AG04449 (cell line): ENCODE measurements at places on chromosomes 7 and 10.

GRCh38 chr10:63765126-63765525 lies 243.9 kb downstream of the REEP3 start:
- DNase-seq, result no peak

DNA sequence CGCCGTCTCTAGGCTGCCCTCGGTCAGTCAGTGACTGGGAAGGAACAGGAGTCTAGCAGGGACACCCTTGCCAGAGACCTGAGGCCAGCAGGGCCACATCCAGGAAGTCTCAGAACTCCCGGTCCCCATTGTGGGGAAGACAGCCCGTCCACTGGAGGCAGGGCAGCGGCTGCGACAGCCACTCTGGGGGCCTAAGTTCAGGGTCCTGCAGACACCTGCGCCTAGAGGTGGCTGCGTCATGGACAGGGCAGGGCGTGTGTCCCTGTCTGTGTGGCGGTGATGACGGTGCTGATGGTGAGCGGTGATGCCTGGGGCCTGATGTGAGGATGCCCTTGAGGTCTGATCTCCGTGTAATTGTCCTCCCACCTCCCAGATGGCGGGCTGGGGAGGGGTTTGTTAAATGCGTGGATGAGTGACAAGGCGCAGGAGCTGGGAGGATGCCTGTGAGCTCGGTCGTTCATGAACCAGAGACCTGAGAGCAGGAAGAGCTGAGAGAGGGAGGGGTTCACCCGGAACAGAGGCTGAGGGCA lies 537.9 kb upstream of the FOXK1 start:
- DNase-seq, result no peak

DNA sequence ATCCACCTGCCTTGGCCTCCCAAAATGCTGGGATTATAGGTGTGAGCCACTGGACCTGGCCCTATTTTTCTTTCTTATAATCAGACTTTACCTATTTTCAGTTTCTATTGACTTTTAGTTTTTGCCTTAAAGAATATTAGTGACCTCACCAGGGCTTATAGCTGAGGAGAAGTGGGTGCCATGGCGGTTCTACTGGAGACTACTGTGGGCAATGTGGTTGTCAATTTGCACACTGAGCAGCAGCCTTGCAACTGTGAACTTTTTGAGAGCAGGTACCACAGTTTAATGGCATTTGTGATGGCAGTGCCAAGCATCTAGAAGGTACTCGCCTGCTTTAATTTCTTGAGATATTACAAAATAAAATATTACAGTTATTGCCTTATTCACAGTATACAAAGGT lies 11.5 kb downstream of the GLCCI1 start:
- no peak for DNase-seq

- no peak for DNase-seq
Observed at GRCh38 chr7:144975882-144976281, 140.0 kb upstream of the TPK1 start.

DNA sequence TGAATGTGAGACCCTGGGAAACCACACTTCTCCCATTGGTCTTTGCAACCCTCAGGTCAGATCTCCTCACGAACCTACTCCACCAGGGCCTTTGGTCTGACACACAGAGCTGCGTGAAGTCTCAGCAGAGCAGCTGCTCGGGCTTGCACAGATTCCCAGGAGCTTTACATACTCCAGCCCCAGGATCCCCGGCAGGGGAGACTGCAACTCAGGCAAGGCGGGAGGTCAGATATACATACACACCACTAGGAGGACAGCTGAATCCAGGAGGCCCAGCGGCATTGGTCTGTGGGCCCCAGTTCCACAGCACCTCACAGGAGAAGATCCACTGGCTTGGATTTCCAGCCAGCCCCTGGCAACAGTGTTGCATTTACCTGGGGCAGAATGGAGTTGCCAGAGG lies 239.2 kb downstream of the GPAM start:
- no peak for DNase-seq

DNA sequence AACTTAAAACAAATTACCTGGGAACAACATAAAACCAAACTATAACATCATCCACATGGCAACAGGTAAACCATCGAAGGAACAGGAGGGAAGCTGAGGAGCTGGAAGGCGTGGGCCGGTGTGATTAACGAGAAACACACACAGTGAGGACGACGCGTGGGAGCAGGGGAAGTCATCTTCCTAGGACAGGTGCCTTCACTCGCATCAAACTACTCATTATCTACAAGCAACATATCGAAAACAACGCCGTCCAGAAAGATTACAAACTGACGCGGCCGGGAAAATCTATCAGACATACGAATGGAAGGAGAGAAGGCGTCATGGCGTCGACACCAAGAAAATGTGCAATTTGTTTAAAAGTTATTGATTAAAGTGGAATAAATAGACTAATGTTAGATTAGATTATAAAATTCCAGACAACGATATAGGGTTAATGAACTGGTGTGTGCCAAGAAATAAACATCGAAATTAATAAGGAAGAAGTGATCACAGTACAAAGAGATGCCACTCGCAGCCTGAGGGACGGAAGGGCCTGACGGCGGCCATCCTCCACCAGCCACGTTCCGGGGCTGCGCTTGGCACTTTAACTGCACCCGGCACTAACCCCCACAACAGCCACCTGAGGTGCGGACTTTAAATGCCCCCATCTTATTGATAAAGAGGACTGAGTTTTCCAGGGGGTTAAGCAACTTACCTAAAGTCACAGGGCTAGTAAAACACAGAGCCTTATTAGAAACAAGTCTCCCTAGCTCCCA lies 581.7 kb downstream of the DNAJB6 start:
- no peak for DNase-seq
